ENCODE measurements at places on chromosomes 4 and X.

GRCh38 chrX:32141841-32142240, 1069.5 kb downstream of the DMD start:
- DNase-seq, result no peak

- DNase-seq, result no peak
These were observed 94.7 kb upstream of the PUDP start for GRCh38 chrX:7242613-7243012.

DNA sequence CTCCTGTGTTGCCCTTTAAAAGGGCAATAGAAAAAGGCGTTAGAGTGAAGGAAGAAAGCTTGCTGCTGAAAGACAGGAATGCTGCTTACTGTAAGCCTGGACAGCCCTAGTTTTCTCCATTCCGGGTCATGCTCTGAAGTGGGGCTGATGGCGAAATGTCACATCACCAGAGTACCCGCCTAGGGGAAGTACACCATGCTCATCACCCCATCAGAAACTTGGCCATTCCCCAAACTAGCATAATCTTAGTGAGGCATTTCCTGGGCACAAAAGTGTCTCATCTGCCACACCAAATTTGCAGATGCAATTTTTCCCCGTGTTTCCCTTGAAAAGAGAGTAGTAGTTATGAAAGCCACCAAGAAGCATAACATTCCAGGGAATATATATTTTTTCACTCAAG, 47.8 kb upstream of the CAMK2D start:
- DNase-seq, result no peak

GRCh38 chrX:138128027-138128671, 562.2 kb downstream of the ZIC3 start:
- DNase-seq, result no peak

DNA sequence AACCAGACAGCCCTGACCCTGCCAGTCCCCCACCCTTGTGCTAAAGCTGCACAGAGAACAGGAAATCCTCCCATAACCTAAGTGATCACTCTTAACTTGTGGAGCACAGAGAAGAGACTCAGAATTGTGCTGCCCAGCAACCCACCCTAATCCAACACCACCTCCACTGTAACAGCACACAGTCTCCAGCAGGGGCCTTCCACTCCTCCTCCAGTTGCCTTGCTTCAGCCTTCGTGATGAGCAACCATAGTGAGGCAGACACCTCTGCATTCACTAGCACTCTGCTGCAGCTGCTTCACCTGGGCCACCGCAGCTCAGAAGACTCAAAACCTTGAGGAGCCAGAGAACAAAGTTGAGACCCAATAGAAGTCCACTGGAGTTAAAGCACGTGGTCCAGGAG, 7.9 kb upstream of the UGT2B4 start:
- no peak for DNase-seq

- DNase-seq, result no peak
These were observed 60.3 kb upstream of the DDX3X start for GRCh38 chrX:41273638-41274037.

GRCh38 chr4:38917481-38918025, 49.9 kb downstream of the FAM114A1 start:
- no peak for DNase-seq

GRCh38 chr4:184856277-184856609, 30.5 kb upstream of the ACSL1 start:
- DNase-seq, result no peak

DNA sequence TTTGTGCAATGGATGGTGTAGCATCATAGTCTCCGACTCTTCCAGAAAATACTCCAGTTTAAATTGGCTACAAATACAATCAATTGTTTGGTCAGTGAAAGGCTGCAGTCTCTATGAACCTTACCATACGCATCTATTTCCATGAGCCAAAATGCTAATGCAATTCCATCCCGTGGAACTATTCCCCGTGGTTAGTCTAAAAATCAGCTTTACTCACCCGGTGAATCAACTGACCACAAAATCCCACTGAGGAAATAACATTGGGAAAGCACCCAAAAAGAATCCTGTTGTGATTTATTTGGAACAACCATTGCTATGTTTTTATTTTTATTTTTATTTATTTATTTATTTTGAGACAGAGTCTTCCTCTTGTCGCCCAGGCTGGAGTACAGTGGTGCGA, 87.1 kb downstream of the DHX15 start:
- DNase-seq, result no peak

GRCh38 chr4:154660052-154660451, 47.6 kb upstream of the FGG start:
- DNase-seq, result no peak

GRCh38 chrX:15855568-15856221, 1.1 kb upstream of the AP1S2 start:
- no peak for DNase-seq

GRCh38 chr4:141768954-141769353, 132.6 kb downstream of the IL15 start:
- DNase-seq, result no peak

DNA sequence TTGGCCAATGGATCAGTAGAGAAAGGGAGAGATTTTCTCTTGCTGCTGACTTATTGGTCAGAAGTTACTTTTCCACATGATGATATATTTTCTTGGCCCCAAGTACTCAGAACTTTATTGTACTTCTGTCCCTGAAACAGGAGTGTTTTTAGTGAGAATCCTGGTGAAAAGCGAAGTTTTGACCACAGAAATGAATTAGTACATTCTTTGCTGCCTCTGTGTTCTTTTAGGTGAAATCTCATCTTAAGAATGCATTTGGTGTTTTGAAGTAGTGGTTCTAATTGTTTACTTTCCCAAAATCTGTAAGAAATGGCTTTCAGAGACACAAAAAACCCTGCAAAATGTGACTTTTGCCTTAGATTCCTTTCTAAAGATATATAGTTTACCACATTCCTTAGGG, 240.4 kb downstream of the FRMPD4 start:
- DNase-seq, result no peak

- no peak for DNase-seq
These were observed 58.6 kb upstream of the TLL1 start for GRCh38 chr4:165814256-165815020.

DNA sequence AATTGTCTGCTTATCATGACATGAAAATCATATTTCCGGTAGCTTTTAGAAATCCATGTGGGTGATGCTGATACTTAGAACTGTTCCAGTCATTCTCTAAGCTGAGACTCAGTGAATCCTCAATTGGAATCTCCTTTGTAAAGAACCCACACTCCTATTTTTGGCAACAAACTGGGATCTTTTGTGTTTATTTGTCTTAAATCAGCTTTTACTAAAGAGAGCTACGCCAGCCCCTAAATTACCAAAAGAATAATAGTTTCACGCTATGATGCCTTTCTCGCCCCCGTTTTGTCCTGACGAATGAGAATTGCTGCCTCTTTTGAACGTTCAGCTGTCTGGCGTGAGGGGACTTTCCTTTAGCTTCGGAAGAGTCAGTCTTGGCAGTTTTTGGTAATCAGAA, 195.9 kb downstream of the SHOX start:
- DNase-seq, result no peak

DNA sequence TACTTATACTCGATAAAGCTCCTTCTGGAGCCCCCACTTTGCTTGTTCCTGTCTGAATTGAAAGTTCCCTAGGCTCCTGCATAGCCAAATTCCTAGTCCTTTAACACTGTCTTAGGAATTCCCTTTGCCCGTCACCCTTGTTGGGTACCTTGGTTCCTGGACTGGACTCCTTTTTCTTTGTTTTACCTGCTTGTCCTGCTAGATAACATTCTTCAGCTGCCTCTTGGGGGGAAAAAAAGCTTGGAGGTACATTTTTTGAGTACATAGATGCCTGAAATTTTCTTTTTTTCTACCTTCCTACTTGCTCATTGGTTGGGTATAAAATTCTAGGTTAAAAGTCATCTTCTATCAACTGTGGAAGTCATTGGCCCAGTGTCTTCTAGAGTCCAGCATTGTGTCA, 154.8 kb upstream of the RAPGEF2 start:
- no peak for DNase-seq

DNA sequence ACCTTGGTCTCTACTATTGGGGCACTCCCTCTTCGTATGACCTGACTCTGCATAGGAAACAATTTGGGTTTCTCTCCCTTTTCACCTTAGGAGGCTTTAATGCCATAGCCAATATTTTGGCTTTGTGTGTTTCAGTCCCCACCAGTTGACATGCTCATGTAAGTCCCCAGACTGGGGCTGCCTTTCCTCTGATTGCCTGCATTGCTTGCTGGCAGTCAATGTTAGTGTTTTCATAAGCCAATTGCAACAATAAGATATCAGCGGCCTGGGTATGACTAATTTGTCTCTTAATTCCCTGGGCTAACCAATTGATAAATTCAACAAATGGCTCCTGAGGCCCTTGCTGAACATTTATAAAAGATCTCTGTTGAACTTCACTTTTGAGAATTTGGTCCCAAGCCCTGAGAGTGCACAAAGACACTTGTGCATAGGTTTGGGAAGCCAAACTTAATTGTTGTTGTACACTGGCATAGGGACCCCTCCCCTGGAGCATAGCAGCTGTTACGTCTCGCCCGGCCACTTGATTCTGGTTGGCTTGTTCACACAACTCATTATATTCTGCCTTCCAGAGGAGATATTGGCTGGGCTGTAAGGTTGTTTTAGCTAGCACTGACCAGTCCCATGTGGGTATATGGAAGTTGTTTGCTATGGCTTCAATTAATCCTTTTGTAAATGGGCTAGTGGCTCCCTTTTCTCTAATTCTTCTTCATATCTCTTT, 206.2 kb downstream of the PABPC4L start:
- no peak for DNase-seq

DNA sequence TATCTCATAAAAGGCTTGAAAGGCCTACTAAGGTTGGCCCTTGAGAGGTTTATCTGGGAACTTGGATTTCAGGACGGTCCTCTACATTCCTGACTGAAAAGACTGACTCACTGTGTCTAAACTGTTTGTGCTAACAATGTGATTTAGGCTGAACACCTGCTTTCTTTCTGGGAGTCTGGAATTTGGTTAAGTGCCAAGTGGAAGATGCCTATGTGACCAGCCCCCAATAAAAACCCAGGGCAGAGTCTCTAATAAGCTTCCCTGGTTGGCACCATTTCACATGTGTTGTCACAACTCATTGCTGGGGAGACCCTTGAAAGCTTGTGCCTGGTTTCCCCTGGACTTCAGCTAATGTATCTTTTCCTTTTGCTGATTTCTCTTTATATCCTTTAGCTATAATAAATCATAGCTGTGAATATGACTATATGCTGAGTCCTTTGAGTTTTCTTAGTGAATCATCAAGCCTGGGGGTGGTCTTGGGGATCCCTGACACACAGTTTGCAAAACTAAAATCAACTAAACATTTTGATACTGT, 55.1 kb downstream of the GPR82 start:
- DNase-seq, result no peak

DNA sequence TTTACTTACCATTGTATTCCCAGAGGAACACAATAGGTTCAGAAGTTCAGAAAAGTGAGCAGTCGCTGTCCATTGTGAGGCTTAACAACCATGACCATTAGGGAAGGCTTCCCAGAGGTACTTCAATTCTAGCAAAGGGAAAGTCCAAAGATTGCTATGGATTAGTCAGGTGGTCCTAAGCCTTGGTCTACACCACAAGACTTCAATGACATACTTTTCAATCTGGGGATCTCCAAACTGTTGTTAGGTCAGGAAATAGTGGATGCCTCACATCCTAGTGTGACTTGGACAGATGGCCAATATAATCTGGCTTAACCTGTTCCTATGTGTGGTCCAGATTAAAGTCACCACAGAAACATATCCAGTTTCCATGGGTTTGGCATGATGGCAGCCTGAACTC, 118.0 kb downstream of the SPCS3 start:
- DNase-seq, result no peak

DNA sequence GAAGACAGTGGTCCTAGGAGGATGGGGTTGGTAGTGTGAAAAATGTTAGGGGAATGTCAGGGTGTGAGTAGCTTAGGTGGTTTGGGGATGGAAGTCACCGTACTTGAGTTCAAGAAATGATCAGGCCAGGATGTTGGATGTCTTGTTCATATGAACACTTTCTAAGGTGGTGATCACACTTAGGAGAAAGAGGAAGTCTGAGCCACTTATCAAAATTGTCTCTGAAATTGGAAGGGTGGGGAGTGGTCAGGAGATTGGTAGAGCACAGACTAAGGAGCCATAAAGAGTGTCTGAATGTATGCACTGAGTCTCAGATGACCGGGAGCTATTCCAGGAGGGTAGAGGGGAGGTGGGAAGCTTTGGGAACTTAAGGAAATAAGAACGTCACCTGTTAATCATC, 17.3 kb downstream of the CMC4 start:
- DNase-seq, result no peak

DNA sequence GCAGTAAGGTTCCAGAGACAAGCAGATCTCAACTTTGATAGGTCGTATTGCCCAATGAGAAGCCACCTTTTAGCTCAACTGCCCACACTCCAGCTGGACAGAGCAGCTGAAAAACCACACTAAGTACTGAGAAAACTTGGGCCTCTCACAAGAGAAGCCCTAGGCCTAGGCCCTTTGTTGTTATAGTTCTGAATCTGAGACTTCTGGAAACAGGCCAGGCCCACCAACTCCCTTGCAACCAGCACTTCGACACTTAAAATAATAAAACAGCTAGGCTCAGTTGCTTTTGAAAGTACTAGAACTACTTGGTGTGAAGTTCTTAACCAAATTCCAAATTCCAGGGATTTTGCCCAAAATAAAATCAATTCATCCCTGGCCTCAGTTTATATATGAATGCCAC, 13.5 kb upstream of the RTL5 start:
- no peak for DNase-seq

- no peak for DNase-seq
These were observed 25.5 kb upstream of the FUNDC1 start for GRCh38 chrX:44568196-44568595.

DNA sequence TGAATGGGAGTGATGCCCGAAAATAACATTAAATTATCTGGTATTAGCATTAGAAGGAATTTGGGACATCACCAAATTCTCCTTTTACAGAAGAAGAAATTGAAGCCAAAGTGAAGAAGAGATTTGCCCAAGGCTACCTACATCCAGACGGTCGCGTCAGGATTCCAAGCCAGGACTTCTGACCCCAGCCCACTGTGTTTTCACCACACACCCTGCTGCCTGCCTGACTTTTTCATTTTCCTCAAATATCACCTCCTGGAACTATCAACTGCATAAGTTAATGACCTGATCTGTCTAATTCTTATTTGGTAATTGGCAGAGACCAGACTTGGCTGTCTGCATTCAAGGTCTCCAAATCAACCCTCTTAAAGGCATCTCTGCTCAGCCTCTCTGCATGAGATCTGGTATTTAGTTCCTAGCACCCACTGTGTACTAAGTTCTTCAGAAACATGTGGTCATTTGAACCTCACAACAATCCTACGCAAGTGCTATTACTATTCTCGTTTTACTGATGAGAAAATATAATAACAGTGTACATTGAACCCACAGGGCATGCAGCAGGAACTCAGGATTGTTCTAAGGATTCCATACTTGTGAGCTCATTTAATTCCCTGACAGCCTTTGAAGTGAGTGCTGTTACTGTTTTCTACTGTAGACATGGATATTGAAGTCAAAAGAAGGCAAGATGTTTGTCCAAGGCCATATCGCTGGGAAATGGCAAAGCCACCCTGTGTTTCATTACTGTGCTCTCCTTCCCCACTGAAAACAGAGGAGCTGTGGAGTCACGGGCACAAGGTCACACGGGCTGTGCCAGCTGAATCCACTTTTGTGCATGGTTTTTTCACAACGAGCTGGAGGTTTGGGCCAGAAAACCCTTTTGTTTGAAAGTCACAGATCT, 195.2 kb upstream of the C1QTNF7 start:
- DNase-seq, result no peak

Measured in activated effector memory CD4-positive, alpha-beta T cell treated with Interleukin-2 at 50 U/mL for 16 hours (primary cell).